ENCODE measurements at places on chromosomes 7 and 10. TPM values are rescaled to one million over a fixed set of nuclear protein-coding genes. Genes with fewer than 3 reads are reported as not detected.

Gene KLF14
- not detected for total RNA-seq

DNA sequence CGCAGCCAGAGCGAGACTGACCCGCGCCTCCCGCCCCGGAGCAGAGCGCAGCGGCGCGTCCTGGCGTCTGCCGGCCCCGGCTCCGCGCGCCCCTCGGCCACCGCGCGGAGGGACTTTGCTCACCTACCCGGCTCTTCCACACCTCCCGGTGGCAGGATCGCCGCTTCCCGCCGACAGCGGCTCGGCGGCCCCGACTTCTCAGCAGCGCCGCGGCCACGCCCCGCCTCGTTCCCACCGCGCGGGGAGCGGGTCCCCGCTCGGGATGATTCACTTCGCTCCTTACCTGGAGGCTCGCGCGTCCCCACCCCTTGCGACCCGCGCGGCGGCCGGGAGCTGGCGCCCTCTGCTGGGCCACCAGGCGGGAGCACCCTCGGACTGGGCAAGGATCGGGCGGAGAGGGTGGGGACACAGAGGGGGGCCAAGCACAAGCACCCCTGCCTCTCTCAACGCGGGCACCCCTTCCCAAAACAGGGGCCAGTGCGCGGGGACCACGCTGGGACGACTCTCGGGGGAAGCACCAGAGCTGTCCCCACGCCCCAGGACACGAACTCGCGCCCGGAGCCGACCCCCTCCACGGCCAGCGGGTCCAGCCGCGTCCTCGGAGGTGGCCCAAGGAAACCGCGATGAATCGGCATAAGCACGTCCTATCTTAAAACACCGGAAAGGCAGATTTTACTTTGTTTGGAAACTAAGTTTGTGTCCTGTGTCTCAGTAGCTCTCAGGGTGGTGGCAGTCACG is 101.0 kb upstream of the SVIL start:
- peak; percentile 29 for DNase-seq

Gene BTBD16
- not detected for total RNA-seq

GRCh38 chr10:63716016-63716580 is 194.9 kb downstream of the REEP3 start:
- no peak for DNase-seq

Gene DNAJB9
- 28.0 TPM for total RNA-seq

All from cerebellum (tissue), 4 donors.